A549 treated with Hydrocortisone at 1 μM for 4 hours (cell line): ENCODE measurements at places on chromosomes 11 and 22. TPM values are rescaled to one million over a fixed set of nuclear protein-coding genes. Genes with fewer than 3 reads are reported as not detected.

Gene ACER3
- 13.7 to 21.0 TPM (median 17.3 TPM) in 5 replicates for total RNA-seq

Gene CTSF
- 30.9 to 38.6 TPM (median 32.9 TPM) in 5 replicates for total RNA-seq

Gene MUC2
- 0.08 to 0.38 TPM (median 0.22 TPM) in 5 replicates for total RNA-seq

Gene RCOR2
- 0.88 to 1.1 TPM (median 0.99 TPM) in 5 replicates for total RNA-seq

Gene NRIP3
- total RNA-seq, result 0.61 to 1.3 TPM (median 0.71 TPM) in 5 replicates

Gene PYGM
- 0.20 to 0.55 TPM (median 0.36 TPM) in 5 replicates for total RNA-seq

Gene B3GAT1
- total RNA-seq, result 0.02 to 0.07 TPM in 2 of 5 replicates, not detected in the others

Gene SLC15A3
- not detected in 5 replicates for total RNA-seq

Gene FAR1
- 44.2 to 70.9 TPM (median 58.6 TPM) in 5 replicates for total RNA-seq

Gene MS4A12
- total RNA-seq, result not detected in 5 replicates

Gene KRTAP5-8
- not detected in 5 replicates for total RNA-seq

Gene RAB38
- total RNA-seq, result 0.93 to 1.3 TPM (median 1.1 TPM) in 5 replicates

Gene SLC17A6
- total RNA-seq, result not detected in 5 replicates

Gene HPX
- total RNA-seq, result 0.48 to 0.66 TPM (median 0.51 TPM) in 5 replicates

Gene MIOX
- not detected in 5 replicates for total RNA-seq

Gene CBX6
- 25.8 to 31.4 TPM (median 27.8 TPM) in 5 replicates for total RNA-seq

Gene SLC22A12
- total RNA-seq, result not detected in 5 replicates

Gene NOX4
- not detected in 5 replicates for total RNA-seq

Gene RAPSN
- total RNA-seq, result 0.09 to 0.24 TPM (median 0.18 TPM) in 4 of 5 replicates, not detected in the other

Gene MISFA
- 2.0 to 2.9 TPM (median 2.3 TPM) in 5 replicates for total RNA-seq

Gene MS4A14
- not detected in 5 replicates for total RNA-seq

Gene GAL3ST3
- total RNA-seq, result not detected in 5 replicates

Gene NECTIN1
- total RNA-seq, result 8.5 to 10.0 TPM (median 9.5 TPM) in 5 replicates

Gene MOV10L1
- 0.03 TPM in 1 of 5 replicates, not detected in the others for total RNA-seq

Gene OR4A16
- total RNA-seq, result not detected in 5 replicates

Gene CD3D
- not detected in 5 replicates for total RNA-seq

Gene SLC43A3
- 0.33 to 0.85 TPM (median 0.53 TPM) in 5 replicates for total RNA-seq

Gene TP53I11
- 36.6 to 48.4 TPM (median 40.8 TPM) in 5 replicates for total RNA-seq

Gene OSBP2
- total RNA-seq, result 8.3 to 11.0 TPM (median 9.8 TPM) in 5 replicates

Gene MFNG
- total RNA-seq, result 0.70 to 2.6 TPM (median 1.6 TPM) in 5 replicates

Gene SOX6
- 0.06 to 0.20 TPM (median 0.07 TPM) in 4 of 5 replicates, not detected in the other for total RNA-seq

Gene CCDC81
- 0.15 to 0.24 TPM (median 0.18 TPM) in 5 replicates for total RNA-seq

Gene MS4A4E
- not detected in 5 replicates for total RNA-seq

Gene DNAJB7
- not detected in 5 replicates for total RNA-seq

Gene CHRDL2
- total RNA-seq, result 2.7 to 5.4 TPM (median 4.6 TPM) in 5 replicates

Gene SHANK3
- total RNA-seq, result 3.3 to 5.2 TPM (median 4.1 TPM) in 5 replicates

Gene ADM2
- 0.44 to 0.91 TPM (median 0.63 TPM) in 5 replicates for total RNA-seq

Gene NPAS4
- total RNA-seq, result 0.03 to 0.06 TPM in 2 of 5 replicates, not detected in the others

Gene CBX7
- total RNA-seq, result 1.00 to 1.4 TPM (median 1.1 TPM) in 5 replicates

Gene APOA4
- not detected in 5 replicates for total RNA-seq

Gene TBX10
- total RNA-seq, result not detected in 5 replicates

Gene TMPRSS5
- 0.07 to 0.15 TPM (median 0.08 TPM) in 5 replicates for total RNA-seq

Gene USP2
- 0.77 to 1.4 TPM (median 0.96 TPM) in 5 replicates for total RNA-seq

Gene OR8A1
- not detected in 5 replicates for total RNA-seq

Gene THY1
- total RNA-seq, result 11.4 to 19.8 TPM (median 13.2 TPM) in 5 replicates

Gene CCDC88B
- total RNA-seq, result 7.6 to 10.2 TPM (median 9.8 TPM) in 5 replicates

Gene RAB3IL1
- total RNA-seq, result 18.8 to 23.1 TPM (median 20.6 TPM) in 5 replicates

Gene ART1
- total RNA-seq, result not detected in 5 replicates

Gene ACTN3
- total RNA-seq, result 0.06 TPM in 2 of 5 replicates, not detected in the others

Gene OR5I1
- not detected in 5 replicates for total RNA-seq

Gene TNNT3
- total RNA-seq, result 0.15 to 0.20 TPM (median 0.18 TPM) in 3 of 5 replicates, not detected in the others
